ENCODE measurements at places on chromosomes 5 and 9.

DNA sequence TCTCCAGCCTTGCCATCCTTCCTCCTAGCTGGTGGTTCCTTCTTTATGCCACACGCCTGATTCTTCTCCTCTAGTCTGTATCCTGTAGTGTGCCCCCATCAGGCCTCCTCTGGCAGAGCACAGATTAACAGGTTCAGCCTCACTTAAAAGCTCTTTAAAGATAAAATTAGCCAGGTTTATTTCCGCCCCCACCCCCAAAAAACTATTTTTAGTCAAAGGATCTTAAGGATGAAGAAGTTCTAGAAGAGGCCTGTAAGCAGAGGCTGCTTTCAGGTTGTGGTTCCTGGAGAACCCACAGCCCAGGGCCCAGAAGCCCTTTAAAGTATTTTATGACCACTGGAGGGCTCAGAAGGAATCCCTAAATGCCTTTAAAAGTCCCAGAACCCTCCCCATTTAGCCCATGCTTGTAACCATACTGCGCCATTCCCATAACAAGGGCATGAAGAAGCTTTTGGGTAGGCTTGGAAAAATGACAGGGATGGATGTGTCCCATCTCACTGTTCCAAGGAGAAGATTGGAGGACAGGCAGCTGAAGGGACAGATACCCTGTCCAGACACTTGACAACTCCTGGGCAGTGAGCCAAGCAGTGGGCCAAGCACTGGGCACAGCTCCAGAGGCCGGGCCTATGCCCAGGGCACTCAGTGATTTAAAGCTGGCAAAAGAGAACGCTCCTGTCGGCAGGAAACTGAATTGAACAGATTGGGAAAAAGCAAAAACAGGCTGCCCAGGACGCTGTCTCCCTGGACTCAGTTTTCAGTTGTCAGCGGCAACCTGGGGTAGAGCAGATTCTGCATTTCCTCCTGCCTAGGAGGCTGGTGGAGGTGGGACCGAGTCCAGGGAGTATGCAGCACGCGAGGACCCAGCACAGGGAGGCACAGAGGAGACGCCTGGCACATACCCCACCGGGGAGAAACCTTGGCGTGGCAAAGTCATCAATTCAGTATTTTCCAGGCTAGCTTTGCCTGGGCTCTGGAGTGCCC is 106.3 kb upstream of the SSBP2 start:
- DNase-seq = no peak

DNA sequence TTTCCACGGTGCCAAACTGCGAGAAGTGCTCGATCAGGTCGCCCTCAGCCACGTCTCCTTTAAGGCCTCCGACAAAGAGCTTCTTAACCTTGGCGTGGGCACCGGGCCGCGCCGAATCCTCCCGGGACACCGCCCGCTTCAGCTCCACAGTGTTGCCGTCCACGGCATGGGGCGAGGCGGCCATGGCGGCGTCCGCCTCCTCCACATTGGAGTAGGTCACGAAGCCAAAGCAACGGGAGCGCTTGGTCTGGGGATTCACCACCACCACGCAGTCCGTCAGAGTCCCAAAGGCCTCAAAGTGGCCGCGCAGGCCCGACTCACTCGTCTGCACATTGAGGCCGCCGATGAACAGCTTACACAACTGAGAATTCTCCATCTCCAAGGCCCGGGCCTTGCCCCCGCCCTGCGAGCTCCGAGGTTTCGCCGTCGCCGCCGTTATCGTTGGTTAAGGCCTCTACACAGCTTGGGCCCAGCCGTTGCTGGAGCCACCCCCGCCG is 424 bp downstream of the HNRNPA0 start:
- peak; percentile 45 for DNase-seq

- DNase-seq = no peak
Measured at GRCh38 chr5:133849116-133849515, 119.3 kb downstream of the C5orf15 start.

GRCh38 chr9:107945961-107946360 is 456.4 kb upstream of the KLF4 start:
- no peak for DNase-seq

GRCh38 chr5:174849426-174849825 is 125.0 kb downstream of the MSX2 start:
- DNase-seq = no peak

- no peak for DNase-seq
Measured at GRCh38 chr9:9938432-9938831, 674.4 kb downstream of the PTPRD start.

GRCh38 chr5:113265190-113265589 is 169.6 kb downstream of the TSSK1B start:
- no peak for DNase-seq

GRCh38 chr5:69046375-69046957 is 47.3 kb upstream of the SLC30A5 start:
- DNase-seq = no peak

DNA sequence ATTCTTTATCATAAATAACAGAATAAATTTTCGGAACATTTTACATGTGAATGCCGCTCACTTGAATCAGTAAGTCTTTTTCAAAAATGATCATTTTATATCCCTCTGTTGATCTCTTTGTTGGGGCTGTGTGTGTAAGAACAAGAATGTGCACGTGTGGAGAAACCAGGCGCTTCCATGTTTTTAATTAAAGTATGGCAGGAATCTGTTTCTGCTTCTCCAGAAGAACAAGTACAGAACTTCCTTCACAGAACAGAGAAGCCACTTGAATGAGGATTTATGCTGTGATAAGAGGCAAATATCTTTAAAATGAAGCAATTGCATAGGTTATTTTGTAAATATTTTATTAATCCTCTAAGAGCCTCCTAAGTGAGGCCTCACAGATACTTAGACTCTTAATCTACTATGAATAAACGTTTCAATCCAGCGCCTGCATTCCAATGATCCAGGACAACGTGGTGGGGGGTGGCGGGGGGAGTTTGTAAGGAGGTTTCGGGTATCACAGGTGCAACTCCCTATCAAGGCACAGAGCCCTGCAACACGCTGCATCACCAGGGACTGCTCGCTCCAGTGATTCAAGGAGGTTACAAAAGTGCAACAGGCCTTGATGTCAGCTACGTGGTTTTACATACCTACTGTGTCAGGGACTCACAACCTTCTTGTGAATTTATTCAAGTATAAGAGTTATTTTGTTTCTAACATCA is 409.2 kb downstream of the BNC2 start:
- DNase-seq = no peak

DNA sequence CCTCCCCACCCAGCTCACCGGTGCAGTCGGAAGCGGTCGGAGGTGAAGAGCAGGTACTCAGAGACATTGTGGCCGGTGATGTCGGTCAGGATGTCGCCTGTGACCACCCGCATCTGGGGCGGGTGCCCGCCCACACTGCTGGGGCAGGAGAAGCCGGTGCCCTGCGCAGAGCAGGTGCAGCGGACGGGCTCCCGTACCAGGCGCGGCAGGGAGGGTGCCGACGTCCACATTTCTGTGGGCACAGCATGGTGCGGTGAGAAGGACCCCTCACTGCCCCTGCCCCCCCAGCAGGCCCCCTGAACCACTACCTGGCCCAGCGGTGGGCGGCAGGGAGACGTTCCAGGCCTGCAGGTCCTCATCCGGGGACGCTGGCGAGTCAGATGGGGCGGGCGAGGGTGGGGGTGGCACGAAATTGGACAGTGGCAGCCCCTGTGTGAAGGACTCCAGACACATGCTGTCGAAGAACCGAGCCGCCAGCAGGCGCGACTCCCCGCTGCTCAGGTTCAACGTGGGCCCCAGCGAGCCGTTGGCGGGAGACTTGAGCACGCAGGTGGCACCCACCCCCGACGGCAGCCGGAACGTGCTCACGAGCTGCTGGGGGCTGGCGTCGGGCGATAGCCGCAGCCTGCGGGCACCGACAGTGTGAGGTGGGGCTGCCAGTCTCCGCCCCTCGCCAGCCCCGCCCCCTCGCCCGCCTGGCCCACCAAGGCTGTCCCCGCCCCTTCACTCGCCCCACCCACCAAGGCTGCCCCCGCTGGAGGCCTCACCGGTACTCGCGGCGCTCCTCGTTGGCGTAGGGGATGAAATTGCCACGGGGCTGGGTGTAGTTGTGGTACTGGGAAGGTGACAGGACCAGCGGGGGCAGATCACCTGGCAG is 15.1 kb downstream of the ABCA2 start:
- DNase-seq = no peak

- no peak for DNase-seq
Measured at GRCh38 chr5:142259758-142260157, 65.1 kb downstream of the SPRY4 start.

GRCh38 chr5:107776922-107777740 is 106.4 kb upstream of the EFNA5 start:
- no peak for DNase-seq

- DNase-seq = no peak
Measured at GRCh38 chr5:55570570-55570969, 35.8 kb upstream of the PLPP1 start.

GRCh38 chr5:149759986-149760853 is 30.1 kb downstream of the PPARGC1B start:
- DNase-seq = no peak

DNA sequence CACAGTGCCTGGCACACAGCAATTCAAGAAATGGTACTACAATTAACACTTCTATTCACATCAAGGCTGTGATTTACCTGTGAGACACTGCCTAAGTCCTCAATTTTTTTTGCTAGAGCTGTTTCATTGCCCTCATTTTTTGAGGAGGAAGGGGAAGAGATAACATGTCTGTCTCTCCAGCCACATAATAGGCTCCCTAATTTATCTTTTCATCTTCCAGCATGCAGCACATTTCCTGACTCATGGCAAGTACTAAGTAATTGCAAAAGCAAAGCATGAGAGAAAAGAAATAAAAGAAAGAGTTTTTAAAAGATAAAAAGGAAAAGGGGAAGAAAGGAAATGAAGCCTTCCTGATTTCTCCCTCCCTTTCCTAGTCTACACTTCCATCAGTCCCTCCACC is 26.9 kb upstream of the RNF38 start:
- no peak for DNase-seq

GRCh38 chr9:112002131-112002846 is 105.7 kb downstream of the UGCG start:
- DNase-seq = no peak

DNA sequence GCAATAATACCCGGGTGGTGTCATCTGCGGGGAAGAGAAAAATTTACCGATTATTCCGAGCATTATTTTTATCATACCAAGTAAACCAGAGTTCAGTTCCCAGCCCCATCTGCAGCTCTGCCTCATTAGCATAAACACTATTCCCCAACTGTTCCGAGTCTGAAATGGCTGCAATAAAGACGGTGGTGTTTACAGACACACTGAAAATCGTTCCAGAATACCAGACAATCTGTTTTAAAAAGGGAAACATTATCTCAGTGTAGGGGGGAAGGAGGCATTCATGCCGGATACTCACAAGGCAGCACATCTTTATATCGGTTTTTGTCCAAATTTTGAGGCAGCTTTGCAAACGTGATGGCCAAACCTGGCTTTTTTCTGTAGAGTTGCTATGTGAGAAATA is 70.3 kb upstream of the EPB41L4B start:
- no peak for DNase-seq

- no peak for DNase-seq
Measured at GRCh38 chr9:114991861-114992260, 61.5 kb upstream of the TNFSF8 start.

DNA sequence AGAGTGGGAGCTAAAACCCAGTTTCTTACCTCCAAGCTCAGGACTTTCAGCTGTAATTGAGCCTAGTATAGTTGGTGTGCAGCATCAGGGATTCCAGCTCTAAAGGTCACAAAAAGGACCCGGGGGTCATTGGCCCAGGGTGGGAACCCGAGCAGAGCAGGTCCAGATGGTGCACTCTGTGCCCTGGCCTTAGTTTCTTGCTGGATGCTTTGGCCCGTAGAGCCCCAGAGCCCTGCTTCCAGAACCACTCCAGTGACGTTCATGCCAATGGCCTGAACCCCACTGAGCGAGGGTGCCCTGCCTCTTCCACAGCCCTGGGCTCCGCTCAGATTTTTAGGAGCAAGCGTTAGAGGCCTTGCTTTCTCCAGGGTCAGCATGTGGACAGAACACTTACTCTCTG is 8.2 kb downstream of the SLC22A5 start:
- no peak for DNase-seq

- no peak for DNase-seq
Measured at GRCh38 chr9:122389799-122390481, 19.1 kb downstream of the PTGS1 start.

DNA sequence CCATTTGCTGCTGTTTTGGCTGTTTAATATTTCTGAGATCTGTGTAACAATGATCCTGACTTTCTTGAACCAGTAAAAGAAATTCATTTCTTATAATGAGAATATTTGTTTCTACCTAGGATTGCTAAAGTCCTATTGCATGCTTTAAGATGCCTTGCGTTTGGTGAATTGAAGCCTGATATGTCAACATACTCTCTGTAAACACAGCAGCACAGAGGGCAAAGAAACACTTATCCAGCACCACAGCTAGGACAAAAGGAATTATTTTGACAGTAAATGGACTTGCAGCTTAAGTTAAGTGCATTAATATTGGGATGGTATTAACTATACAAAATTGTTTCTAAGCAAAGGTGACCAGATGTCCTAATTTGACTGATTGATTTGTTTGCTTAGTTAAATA is 2031.2 kb upstream of the CDH6 start:
- DNase-seq = no peak

DNA sequence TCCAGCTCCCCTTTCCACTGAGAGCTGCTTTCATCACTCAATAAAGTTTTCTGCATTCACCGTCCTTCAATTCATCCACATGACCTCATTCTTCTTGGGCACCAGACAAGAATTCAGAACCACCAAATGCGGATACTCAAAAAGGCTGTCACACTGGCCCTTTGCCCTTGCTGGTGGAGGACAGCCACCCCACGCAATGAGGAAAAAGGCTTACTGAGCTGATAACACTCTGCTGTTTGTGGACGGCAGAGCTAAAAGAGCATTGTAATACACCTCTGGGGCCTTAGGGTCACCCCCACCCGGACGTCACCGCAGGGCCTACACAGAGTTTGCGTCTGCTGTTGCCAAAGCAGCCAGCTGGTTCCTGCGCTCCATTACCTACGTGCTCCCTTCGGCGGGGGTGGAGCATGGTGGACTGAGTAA is 51.2 kb upstream of the ZNF608 start:
- no peak for DNase-seq

DNA sequence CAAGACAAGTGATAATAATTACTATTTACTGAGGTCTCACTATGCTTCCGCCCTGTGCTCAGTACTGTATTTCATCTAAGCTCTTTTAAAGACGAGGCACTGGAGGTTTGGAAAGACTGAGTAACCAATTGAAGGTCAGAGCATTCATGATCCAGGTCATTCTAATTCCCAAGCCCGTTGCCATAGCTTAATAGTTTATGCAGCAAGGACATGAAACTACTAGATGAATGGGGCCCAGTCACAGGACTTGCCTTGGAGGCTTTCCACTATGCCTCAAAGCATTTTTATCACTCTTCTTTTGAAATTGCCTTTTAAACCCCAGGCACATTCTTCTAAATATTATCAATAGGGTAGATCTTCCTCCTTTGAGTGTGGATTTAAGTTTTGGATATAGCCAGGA is 17.2 kb upstream of the NFIB start:
- no peak for DNase-seq

- peak; percentile 28 for DNase-seq
Measured at GRCh38 chr9:123749580-123750202, 180.2 kb downstream of the DENND1A start.
